ENCODE measurements at places on chromosomes 6 and 20. TPM values are rescaled to one million over a fixed set of nuclear protein-coding genes. Genes with fewer than 3 reads are reported as not detected.

DNA sequence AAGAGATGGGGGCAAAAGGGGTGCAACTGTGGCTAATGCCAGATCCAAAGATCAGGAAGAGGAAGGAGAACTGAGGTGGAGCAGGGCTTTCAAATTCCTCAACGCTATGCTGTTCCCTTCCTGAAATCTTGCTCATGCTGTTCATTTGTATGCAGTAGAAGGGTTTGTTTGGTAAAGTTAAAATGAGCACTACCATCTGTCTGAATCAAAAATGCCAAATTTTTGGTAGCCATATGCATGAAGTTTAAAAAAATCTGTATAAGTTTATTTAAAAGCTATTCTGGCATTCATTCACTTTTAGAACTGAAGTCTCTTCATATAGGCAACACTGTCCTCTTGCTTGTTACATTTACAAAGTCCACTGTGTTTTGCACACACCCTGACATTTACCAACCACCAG lies 82.2 kb downstream of the FAM229B start:
- H3K36me3 ChIP-seq: no peaks in the 10 kb centered on the region
- no peak overlapping the region for H3K27ac ChIP-seq
- H3K27me3 ChIP-seq: peaks cover 35% of the 10 kb centered on the region
- no peak for DNase-seq
- no peaks in the 10 kb centered on the region for H3K4me1 ChIP-seq

The PPP1R3G gene
- 0.10 TPM for total RNA-seq

- no peaks in the 10 kb centered on the region for H3K27me3 ChIP-seq
- DNase-seq: no peak
- H3K36me3 ChIP-seq: peaks cover 8% of the 10 kb centered on the region
- peak overlapping the region; percentile 97 for H3K27ac ChIP-seq
- H3K4me3 ChIP-seq: peak overlapping the region; percentile 100
- peaks cover 12% of the 10 kb centered on the region for H3K4me1 ChIP-seq
Measured at GRCh38 chr20:56469077-56469449, 636 bp downstream of the RTF2 start.

GRCh38 chr20:52965819-52966218 lies 6.3 kb upstream of the TSHZ2 start:
- no peak overlapping the region for H3K27ac ChIP-seq
- no peaks in the 10 kb centered on the region for H3K4me1 ChIP-seq
- no peaks in the 10 kb centered on the region for H3K36me3 ChIP-seq
- peaks cover 25% of the 10 kb centered on the region for H3K27me3 ChIP-seq

The LY6G5C gene
- 2.4 TPM for total RNA-seq

GRCh38 chr20:25282034-25282781 lies 34.3 kb downstream of the PYGB start:
- H3K4me1 ChIP-seq: no peaks in the 10 kb centered on the region
- DNase-seq: no peak
- H3K27me3 ChIP-seq: no peaks in the 10 kb centered on the region
- no peaks in the 10 kb centered on the region for H3K36me3 ChIP-seq
- H3K27ac ChIP-seq: peak overlapping the region; percentile 42

DNA sequence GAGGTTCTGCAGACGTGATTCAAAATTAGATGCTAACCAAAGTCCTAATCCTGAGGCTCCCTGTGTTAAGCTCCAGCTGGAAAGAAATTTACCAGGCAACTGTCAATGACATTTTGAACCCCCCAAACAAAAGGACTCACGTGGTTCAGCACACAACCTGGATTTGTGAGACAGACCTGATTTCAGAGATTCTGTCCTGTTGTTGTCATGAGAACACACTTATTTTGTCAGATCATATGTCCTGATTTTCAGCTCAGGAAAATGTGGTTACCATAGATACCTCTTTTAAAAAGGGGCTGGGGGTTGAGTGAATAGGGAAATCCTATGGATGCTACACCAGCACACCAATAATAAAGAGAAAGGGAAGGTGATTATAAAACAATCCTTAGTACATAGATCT lies 61.6 kb downstream of the MTFR2 start:
- no peak overlapping the region for H3K4me3 ChIP-seq
- peaks cover 3% of the 10 kb centered on the region for H3K27me3 ChIP-seq
- no peak for DNase-seq

DNA sequence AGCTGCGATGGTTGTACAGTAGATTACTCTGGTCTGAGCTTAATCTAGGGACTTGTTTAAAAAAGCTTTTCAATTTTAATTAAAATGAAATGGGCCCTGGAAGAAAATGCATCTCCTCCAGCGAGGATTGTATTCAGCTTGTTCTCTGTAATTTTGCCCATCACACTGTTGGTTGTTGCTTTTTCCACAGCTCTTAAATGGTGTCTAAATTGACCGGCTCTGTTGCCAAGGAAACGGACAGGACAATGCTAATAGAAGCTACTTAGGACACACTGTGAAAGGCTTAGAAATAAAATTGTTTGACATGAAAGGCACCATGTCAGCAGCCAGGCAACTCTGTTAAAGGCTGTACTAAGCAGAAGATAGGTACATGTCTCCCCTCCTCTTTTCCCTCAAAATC lies 116.7 kb upstream of the NRSN1 start:
- no peak for DNase-seq
- H3K27ac ChIP-seq: no peak overlapping the region
- no peaks in the 10 kb centered on the region for H3K4me1 ChIP-seq
- no peaks in the 10 kb centered on the region for H3K27me3 ChIP-seq

The SCRT2 gene
- total RNA-seq: not detected

DNA sequence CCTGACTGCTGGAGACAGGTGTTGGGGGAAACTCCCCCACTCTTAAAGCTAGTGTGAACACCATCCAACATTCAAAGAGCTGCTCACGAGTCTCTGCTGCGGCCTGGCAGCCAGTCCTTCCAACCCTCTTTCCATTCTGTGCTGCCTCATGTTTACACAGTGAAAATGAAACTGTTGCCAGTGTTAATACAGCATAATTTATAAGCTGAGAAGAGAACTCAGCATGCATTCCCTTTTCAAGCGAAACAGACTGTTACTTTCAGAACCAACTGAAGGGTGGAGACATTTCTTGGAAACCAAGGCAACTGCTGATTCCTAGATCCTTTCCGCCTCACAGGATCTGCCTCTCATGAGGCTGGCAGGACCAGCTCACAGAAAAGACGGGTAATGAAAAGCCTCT lies 533.8 kb upstream of the ID4 start:
- H3K4me1 ChIP-seq: no peaks in the 10 kb centered on the region
- H3K27me3 ChIP-seq: no peaks in the 10 kb centered on the region
- no peak for DNase-seq
- H3K27ac ChIP-seq: no peak overlapping the region
- no peak overlapping the region for H3K4me3 ChIP-seq

- H3K4me1 ChIP-seq: peaks cover 19% of the 10 kb centered on the region
- H3K4me3 ChIP-seq: no peak overlapping the region
- peak overlapping the region; percentile 18 for H3K27ac ChIP-seq
Measured at GRCh38 chr6:45702849-45703739, 312.6 kb downstream of the CLIC5 start.

GRCh38 chr6:111410371-111410770 lies 72.6 kb downstream of the REV3L start:
- DNase-seq: no peak
- H3K4me1 ChIP-seq: peaks cover 26% of the 10 kb centered on the region
- H3K36me3 ChIP-seq: peaks cover 20% of the 10 kb centered on the region

The IL17A gene
- not detected for total RNA-seq

GRCh38 chr6:146803601-146804000 lies 204.8 kb downstream of the ADGB start:
- H3K4me3 ChIP-seq: no peak overlapping the region
- H3K36me3 ChIP-seq: no peaks in the 10 kb centered on the region
- no peaks in the 10 kb centered on the region for H3K4me1 ChIP-seq
- H3K27me3 ChIP-seq: peaks cover 4% of the 10 kb centered on the region
- DNase-seq: no peak
- H3K27ac ChIP-seq: no peak overlapping the region

Data from activated naive CD8-positive, alpha-beta T cell treated with anti-CD3 and anti-CD28 coated beads for 36 hours (primary cell).